Large intestine (tissue), 12 donors: ENCODE measurements at places on chromosomes 3 and 15.
A peak's percentile ranks its signal among the peaks of the same experiment; 100 is the strongest.

GRCh38 chr3:52551118-52551517, 14.7 kb downstream of the UQCC5 start:
- no peak for DNase-seq
- no peaks in the 10 kb centered on the region for H3K4me1 ChIP-seq
- no peak overlapping the region for H3K4me3 ChIP-seq
- H3K27ac ChIP-seq: no peak overlapping the region
- H3K36me3 ChIP-seq: peaks cover 64% of the 10 kb centered on the region

DNA sequence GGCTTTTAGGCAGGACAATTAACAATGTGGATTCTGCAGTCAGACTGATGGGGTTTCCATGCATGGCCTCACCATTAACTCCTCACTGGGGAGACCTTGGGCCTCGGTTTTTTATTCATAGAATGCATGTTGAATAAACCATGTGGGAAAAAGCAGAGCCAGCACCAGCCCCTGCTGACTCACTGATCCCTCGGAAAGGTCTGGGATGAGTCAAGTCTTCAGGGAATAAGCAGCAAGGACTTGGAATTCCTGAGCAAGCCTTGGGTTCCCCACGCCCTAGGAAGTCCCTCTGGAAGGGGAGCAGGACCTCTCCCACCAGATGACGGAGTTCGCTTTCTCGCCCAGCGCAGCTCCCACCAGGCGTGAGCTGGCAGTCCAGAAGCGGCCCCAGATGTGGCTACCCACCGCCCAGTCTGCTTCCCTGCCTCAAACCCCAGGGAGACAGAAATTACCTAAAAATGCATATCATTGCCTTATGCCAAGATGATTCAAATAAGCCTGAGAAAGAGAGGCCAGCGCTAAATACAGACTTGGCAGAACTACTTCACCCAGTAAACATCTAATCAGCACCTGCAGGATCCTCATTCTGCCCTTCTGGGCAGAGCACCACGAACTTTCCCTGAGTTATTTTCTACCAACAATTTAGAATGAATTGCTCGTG, 45.4 kb downstream of the BTD start:
- H3K27ac ChIP-seq: no peak overlapping the region
- no peaks in the 10 kb centered on the region for H3K27me3 ChIP-seq
- peaks cover 13% of the 10 kb centered on the region for H3K36me3 ChIP-seq

GRCh38 chr3:43894176-43895049, 203.7 kb downstream of the ABHD5 start:
- peaks cover 6% of the 10 kb centered on the region for H3K4me1 ChIP-seq
- no peak overlapping the region for H3K27ac ChIP-seq
- peak overlapping the region; percentile 45 for H3K4me3 ChIP-seq
- DNase-seq: peak; percentile 64
- peaks cover 55% of the 10 kb centered on the region for H3K27me3 ChIP-seq
- no peaks in the 10 kb centered on the region for H3K36me3 ChIP-seq

GRCh38 chr3:53081318-53081717, 35.4 kb upstream of the SFMBT1 start:
- DNase-seq: no peak
- no peak overlapping the region for H3K27ac ChIP-seq
- H3K27me3 ChIP-seq: no peaks in the 10 kb centered on the region
- H3K36me3 ChIP-seq: peaks cover 2% of the 10 kb centered on the region
- no peak overlapping the region for H3K4me3 ChIP-seq

DNA sequence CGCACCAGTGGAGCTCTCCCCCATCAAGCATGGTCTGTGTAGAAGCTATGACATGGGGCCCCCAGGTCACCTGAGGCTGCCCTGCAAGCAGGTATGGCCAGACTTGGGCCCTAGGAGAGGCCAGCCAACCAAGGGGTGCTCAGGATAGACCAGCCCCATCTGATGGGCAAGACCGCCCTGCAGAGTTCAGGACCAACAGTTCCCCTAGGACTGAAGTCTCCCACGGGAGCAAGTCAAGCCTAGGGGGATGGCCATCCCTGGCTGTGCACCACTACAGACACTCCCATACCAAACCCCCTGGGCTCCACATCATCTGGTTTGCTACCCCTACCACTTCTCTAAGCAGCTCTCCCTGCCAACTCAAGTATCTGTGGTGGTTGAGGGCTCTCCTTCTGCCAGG, 142.2 kb upstream of the MANF start:
- H3K27ac ChIP-seq: no peak overlapping the region
- H3K4me1 ChIP-seq: no peaks in the 10 kb centered on the region
- no peak for DNase-seq

GRCh38 chr3:71905426-71905825, 120.5 kb upstream of the PROK2 start:
- no peak for DNase-seq
- H3K27ac ChIP-seq: no peak overlapping the region
- H3K4me3 ChIP-seq: no peak overlapping the region
- peaks cover 17% of the 10 kb centered on the region for H3K27me3 ChIP-seq
- no peaks in the 10 kb centered on the region for H3K4me1 ChIP-seq

DNA sequence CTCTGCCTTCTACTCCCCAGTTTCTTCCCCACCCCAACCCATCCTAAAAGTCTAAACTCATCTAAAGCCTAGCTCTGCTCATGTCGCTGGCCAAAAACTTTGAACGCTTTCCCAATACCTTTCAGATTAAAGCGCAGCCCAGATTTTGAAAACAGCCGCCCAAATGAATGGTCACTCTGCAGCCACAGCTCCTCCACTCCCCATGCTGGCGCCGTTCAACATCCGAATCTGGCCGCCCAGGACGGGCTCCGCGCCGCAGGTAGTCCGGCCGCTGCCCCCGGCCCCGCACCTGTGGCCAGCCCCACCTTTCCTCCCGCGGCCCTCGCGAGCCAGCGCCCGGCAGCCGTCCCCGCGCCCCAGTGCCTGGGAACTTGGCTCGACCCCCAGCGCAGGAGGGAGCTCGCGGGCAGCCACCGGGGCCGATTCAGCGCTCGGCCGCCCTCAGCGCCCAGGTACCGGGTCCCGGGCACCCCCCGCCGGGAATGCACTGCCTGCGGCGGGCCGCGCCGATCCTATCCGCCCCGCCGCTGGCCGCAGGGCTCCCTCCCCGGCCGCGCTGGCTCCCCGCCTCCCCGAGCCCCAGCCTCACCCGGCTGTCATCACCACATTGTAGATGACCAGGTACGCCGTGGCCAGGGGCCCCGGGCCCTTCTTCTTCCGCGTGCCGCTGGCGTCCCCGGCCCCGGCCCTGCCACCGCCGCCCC, 417 bp downstream of the HACD2 start:
- peak overlapping the region; percentile 76 for H3K4me3 ChIP-seq
- H3K4me1 ChIP-seq: peaks cover 7% of the 10 kb centered on the region
- H3K27ac ChIP-seq: peak overlapping the region; percentile 80
- no peaks in the 10 kb centered on the region for H3K27me3 ChIP-seq
- DNase-seq: no peak
- H3K36me3 ChIP-seq: peaks cover 19% of the 10 kb centered on the region
